ENCODE measurements at places on chromosomes 11 and 22.

DNA sequence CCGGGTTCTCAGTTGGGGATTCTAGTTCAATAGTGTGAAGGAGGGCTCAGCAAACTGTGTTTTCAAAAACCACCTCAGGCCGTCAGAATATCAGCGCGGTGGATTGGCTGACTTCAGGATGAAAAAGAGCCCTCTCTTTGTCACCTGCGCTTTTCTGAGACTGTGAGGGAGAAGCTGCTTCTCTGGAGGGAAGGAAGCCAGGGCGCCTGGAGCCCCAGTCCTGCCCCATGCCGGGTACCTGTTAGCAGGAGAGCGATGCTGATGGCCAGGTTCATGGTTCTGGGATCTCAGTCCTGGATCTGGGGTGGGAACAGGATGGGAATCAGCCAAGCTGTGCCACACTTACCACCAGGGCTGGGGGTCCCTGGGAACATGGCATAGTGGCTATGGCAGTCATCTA lies 2.3 kb downstream of the THY1 start:
- DNase-seq = no peak

- no peak for DNase-seq
Measured at GRCh38 chr11:126834573-126834972, 166.0 kb downstream of the KIRREL3 start.

- DNase-seq = no peak
Measured at GRCh38 chr11:96186806-96187205, 156.2 kb downstream of the MAML2 start.

GRCh38 chr11:37026741-37027140 lies 428.7 kb upstream of the RAG2 start:
- DNase-seq = no peak

DNA sequence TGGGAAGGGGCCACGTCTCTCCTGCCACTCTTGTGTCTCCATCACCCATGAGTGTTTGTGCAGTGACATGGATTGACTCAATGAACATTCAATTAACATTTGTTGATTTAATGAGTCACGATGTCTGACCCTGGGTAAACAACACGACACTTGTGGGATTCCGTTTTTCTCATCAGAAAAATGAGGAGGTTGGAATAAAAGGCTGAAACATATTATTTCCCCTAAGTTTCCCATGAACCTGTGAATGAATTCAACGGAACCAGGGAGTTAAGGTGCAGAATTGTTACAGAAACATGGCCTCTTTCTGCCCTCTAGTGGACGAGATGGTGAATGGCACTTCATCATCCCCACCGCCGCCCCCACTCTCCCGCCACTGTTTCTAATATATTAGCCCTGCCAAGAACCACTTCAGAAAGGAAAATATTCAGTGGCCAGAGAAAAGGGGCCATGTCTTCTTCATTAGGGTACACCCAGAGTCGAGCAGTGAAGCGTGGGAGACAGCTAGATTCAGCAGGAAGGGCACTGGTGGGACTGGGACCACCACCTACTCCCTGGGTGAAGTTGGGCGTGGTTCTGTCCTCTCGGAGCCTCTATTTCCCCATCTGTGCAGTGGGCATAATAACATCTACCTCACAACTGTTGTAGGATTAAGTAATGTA lies 46.3 kb upstream of the SYT13 start:
- no peak for DNase-seq

DNA sequence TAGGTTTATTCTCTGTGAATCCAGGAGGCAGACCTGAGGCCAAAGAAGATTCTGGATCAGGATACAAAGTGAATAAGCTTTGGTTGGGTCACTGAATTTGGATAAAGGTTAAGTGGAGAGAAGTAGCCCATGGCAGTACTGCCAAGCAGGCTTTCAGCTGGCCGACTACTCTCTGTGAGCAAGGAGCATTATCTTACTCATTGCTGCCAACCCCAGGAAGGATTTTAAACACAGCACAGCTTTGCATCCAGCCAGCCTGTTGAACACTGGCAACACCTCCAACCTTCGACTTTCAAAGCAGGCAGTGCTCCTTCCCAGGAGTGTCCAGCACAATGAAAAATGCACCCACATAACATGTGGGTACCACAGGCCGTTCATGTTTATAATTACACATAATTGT lies 363.7 kb upstream of the SYN3 start:
- DNase-seq = no peak

- DNase-seq = peak; percentile 27
Measured at GRCh38 chr11:121999651-122000050, 116.4 kb downstream of the BLID start.

DNA sequence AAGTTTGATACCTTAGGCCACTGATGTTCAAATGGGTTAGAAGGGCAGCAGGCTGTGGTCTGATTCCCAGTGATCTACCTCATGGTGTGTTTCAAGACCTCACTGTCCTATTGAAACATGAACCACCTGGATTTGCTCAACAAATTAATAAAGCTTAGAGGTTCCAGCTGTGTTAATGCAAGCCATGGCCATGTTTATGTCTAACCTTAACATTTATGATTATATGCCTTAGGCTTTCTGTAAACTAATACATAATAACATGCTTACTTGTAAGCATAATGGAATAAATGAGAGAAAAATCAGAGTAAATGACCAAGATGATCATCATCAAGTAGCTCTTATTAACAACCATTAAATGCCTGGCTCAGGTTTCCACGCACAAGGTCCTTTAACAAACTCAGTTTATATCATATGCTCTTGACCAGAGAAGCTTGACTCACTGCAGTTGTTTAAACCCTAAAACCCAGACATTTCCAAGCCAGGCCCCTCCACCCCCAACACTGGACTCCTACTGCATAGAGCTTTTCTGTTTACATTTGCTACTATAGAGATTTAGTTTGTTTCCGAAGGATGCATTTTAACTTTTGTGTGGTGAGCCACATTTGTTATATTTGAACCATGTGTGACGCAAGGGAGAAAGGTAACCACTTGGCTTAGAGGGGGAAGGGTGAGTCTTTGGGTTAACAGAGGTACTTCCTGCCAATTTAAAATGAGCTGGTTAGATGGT lies 43.7 kb downstream of the KREMEN1 start:
- DNase-seq = no peak

DNA sequence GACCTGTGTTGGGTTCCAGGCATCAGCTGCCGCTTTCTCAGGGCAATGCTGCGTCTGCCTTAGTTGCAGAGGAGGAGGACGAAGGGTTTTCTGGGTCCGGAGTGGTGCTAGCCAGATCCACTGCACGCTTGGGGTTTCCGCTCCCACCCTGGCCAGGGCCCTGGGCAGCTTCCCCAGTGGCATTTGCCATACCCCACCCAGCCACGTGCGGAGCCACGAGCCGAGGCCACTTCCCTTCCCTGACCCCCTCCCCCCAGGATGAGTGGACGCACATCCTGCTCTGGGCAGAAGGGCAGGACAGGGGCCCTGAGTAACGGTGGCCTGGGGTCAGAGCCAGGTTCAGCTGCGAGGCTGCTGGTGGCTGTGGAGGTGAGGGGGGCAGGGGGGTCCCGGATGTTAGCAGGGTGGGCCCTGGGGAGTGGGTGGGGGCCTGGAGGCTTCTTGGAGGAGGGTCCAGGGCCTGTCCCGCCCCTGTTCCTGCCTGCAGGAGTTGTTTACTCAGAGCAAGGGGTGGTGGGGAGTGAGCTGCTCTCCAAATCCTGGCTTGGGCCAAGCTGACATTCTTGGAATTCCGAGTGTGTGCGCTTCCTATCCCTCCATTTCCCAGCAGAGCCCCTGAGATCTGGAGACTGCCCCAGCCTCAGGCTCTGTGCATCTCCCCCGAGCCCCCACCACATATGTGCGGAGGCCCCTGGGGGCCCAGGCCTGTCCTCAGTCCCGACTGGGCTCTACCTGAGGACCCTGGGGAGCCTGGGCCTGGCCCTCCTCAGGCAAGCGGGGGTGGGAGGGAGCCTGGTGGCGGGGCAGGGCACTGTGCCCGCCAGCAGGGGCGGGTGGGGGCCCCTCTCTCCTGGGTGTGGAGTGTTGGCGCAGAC lies 1.4 kb downstream of the TSPAN4 start:
- DNase-seq = peak; percentile 90

- DNase-seq = no peak
Measured at GRCh38 chr11:109096266-109096665, 325.7 kb upstream of the C11orf87 start.

GRCh38 chr11:70655816-70656215 lies 257.5 kb downstream of the CTTN start:
- no peak for DNase-seq

DNA sequence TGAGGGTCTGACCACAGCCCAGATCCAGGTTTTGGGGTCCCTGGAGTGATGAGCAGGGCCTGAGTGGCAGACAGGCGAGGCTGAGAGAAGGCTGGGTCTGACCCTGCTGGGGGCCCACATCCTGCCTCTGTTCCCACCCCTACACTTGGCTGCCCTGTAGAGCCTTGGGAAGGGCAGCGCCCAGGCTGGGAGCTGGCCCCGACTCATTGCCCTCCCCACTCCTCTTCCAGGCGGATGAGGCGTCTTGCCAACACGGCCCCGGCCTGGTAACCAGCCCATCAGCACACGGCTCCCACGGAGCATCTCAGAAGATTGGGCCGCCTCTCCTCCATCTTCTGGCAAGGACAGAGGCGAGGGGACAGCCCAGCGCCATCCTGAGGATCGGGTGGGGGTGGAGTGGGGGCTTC lies 4.9 kb downstream of the DERL3 start:
- DNase-seq = no peak

DNA sequence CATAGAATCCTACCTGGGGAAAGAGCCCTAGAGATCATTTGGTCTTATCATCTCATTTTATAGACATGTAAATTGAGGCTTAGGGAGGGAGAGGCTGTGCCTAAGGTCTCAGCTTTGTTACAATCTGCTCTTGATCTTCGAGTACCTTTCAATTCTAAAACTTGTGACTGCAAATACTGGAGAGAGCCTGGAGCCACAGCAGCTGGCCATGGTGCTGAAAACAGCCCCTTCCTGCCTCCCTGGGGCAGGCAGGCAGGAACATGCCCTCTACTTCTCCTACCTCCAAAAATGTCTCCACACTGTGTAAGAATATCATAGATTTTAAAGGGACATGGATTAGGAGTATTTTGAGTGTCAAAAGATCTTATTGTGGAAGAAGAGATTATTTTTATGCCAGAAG lies 52.2 kb downstream of the C22orf42 start:
- no peak for DNase-seq

- DNase-seq = peak; percentile 61
Measured at GRCh38 chr22:46984751-46985506, 222.5 kb downstream of the TBC1D22A start.

GRCh38 chr22:35631597-35631996 lies 14.5 kb upstream of the MB start:
- DNase-seq = no peak

DNA sequence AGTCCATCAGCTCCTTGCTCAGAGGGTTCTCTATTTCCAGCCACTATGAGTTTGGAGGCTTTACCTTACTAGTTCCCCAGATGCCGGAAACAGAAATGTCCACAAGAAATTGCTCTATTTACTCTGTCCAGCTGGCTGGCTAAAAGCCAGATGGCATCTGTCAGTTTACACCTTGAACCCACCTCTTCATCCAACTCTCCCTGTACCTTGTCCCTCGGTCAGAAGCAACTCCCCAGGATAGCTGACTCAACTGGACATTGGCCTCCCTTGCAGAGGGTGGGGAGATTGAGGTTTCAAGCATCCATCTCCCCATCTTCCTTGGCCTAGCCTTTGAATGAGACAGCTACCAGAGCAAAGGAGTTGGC lies 1.7 kb downstream of the C2CD2L start:
- DNase-seq = no peak

DNA sequence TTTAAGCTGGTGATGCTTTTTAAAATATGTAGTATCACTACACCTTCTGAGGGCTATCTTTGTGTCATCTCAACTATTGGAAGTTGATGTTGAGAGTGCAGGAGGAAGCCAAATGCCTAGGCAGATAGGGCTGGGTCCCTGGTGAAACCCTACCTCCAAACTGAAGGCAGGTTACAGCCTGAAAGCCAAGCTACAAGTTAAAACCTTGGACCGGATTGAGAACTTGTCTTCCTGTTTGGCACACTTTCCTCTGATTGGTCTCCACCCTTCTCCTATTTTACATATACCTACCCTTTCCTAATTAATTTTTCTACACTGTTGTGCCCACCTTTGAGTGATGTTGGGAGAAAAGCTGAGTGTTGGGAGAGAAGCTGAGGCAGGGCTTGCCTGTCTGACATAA lies 287.8 kb upstream of the CNTN5 start:
- DNase-seq = no peak

GRCh38 chr22:42176255-42176915 lies 45.8 kb upstream of the CYP2D6 start:
- no peak for DNase-seq
